WTC11 (cell line): ENCODE measurements at places on chromosomes 2 and 18.

GRCh38 chr2:169900686-169901085 is 73.4 kb downstream of the UBR3 start:
- H3K36me3 ChIP-seq, result no peaks in the 10 kb centered on the region
- H3K4me1 ChIP-seq, result no peaks in the 10 kb centered on the region
- no peak overlapping the region; the same call in 1 of the 2 replicates for H3K27ac ChIP-seq
- DNase-seq, result no peak

GRCh38 chr2:216283038-216283900 is 89.0 kb downstream of the MARCHF4 start:
- DNase-seq, result peak; percentile 93
- H3K27me3 ChIP-seq, result no peaks in the 10 kb centered on the region; the same call in 1 of the 2 replicates
- H3K4me3 ChIP-seq, result peak overlapping the region; percentile 12; the same call in 1 of the 2 replicates
- H3K4me1 ChIP-seq, result peaks cover 66% of the 10 kb centered on the region

DNA sequence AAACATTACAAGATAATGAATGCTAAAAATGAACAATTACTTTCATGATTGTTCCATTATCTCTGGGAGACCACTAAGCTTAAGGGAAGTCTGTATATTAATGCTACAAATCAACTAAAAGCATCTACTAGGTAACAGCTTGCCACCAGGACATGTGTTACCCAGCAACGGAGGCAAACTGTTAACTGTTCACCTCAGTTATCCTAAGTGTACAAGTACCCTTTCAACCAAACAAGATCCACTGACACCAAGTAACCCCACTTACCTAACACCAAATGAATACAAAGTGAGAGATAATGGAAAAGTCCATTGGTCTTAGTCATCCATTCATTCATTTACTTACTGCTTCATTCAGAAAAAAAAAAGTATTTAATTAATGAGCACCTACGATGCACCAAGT is 54.7 kb upstream of the KIDINS220 start:
- no peak overlapping the region for H3K4me3 ChIP-seq
- H3K27me3 ChIP-seq, result no peaks in the 10 kb centered on the region
- H3K4me1 ChIP-seq, result peaks cover 49% of the 10 kb centered on the region
- peak overlapping the region; percentile 14 for H3K27ac ChIP-seq

DNA sequence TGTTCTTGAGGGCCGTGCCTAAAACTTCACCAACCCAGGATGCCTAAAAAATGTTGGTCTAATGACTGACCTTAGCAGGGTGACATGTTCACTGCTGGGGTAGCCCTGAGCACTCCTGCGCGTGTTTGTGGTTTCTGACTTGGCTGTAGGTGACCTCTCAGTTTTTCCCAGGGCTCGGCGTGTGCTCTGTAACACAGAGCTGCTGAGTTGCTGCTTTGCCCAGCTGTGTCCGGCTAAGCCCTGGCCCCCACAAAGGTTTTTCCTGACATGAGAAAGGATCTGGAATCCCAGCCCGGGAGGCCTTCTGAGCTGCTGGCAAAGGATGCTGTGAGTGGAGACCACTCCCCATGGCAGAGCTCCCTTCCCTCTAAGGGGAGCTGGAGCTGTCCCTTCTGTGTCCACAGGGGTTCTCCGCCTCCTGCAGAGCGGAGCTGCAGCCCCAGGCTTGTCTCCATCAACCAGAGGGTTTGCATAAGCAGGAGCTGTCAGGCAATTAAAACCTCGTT is 52.7 kb downstream of the CRIM1 start:
- H3K27me3 ChIP-seq, result no peaks in the 10 kb centered on the region
- H3K36me3 ChIP-seq, result no peaks in the 10 kb centered on the region
- peaks cover 73% of the 10 kb centered on the region for H3K4me1 ChIP-seq
- DNase-seq, result peak; percentile 64
- no peak overlapping the region for H3K4me3 ChIP-seq

DNA sequence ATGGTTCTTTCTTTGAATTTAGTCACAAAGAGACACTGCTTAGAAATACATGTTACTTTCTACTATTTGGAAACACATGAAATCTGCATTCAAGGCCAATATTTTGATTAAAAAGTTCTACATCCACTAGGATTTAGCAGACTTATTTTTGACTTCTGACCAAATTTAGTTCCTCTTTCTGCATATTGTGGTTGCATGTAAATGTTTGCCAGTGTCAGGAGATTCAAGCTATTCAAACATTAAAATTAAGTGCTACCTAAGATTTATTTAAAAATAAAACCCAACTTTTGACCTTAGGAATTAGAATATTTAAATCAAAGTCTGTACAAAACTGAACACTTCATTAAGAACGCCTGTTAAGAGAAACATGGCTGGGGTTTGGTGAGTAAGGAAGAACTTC is 891.1 kb downstream of the CPS1 start:
- no peaks in the 10 kb centered on the region for H3K36me3 ChIP-seq
- no peak overlapping the region for H3K4me3 ChIP-seq
- H3K27me3 ChIP-seq, result no peaks in the 10 kb centered on the region
- no peak overlapping the region for H3K27ac ChIP-seq
- H3K4me1 ChIP-seq, result no peaks in the 10 kb centered on the region

DNA sequence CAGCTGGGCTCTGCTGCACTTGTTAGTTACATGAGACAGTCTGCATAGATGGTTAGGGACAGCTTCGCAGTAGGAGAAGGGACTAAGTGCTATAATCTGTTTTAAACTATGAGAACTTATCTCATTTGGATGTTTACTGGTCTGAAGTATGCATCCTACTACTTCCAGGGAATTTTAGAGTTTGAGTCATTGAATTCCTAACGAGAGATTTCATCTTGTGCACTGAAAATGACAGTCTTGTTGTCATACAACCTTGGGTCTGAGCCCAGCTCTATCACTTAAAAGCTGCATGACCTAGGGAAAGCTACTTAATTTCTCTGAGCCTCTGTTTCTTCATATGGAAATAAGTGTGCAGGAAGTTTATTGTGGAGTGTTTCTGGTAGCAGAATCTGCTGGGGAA is 78.4 kb downstream of the TRIM43 start:
- peaks cover 11% of the 10 kb centered on the region for H3K27me3 ChIP-seq
- H3K4me1 ChIP-seq, result peaks cover 7% of the 10 kb centered on the region; the same call in 1 of the 2 replicates
- H3K27ac ChIP-seq, result no peak overlapping the region
- no peak for DNase-seq
- no peaks in the 10 kb centered on the region for H3K36me3 ChIP-seq

DNA sequence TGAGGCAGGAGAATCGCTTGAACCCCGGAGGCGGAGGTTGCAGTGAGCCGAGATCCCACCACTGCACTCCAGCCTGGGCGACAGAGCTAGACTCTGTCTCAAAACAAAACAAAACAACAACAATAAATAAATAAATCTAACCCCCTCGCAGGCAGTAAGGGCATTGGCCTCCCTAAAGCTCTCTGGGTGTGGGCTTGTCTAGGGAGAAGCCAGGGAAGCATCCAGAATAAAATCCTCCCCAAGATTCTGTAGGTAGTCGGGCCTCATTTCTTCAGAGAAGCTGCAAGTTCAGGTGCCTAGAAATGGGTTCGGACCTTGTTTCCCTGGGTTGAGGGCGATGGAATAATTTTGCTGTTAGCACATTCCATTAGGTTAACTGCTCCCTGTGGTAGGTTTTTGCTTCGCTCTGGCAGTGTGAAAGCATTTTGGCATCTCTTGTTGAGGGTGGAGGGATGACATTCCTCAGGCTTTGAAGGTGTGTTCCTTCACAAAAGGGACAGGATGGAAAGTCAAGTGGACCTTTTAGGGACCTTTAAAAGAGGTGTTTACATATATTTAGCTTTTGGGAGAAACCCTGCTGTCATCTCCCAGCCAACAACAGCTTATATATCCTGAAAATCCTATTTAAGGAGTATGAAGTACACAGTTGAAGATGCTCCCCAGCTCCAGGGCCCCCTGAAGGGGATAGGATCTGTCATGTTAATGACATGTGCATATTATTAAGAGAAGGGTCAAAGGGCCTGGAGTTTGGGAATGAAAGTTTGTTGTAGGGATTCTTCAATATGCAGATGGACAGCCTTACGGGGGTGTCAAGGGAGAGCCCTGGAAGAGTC is 17.7 kb downstream of the MYCN start:
- H3K36me3 ChIP-seq, result peaks cover 11% of the 10 kb centered on the region
- H3K4me3 ChIP-seq, result no peak overlapping the region; the same call in 1 of the 2 replicates
- H3K4me1 ChIP-seq, result peaks cover 61% of the 10 kb centered on the region
- peak overlapping the region; percentile 91 for H3K27ac ChIP-seq
- DNase-seq, result no peak
- peaks cover 6% of the 10 kb centered on the region for H3K27me3 ChIP-seq

DNA sequence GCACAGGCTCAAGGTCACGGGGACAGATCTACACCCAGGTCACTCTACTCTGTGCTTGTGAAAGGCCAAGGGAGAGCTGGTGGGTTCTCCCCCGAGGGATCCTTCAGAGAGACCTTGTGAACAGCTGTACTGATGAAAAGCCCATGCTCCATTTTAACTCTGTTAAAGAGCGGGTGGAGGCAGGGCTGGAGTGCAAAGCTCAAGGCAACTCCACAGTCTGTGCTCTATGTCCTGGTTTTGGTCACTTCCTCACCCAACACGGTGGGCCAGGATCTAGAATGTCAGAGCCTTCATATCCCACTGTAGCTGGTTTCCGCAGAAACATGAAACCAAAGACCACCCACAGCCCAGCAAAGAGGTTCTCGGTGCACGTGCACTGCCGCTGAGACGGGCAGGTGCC is 177.1 kb downstream of the LAMA1 start:
- H3K27ac ChIP-seq, result no peak overlapping the region
- no peaks in the 10 kb centered on the region for H3K27me3 ChIP-seq
- H3K4me1 ChIP-seq, result no peaks in the 10 kb centered on the region
- H3K4me3 ChIP-seq, result no peak overlapping the region
- no peak for DNase-seq
- peaks cover 28% of the 10 kb centered on the region for H3K36me3 ChIP-seq

DNA sequence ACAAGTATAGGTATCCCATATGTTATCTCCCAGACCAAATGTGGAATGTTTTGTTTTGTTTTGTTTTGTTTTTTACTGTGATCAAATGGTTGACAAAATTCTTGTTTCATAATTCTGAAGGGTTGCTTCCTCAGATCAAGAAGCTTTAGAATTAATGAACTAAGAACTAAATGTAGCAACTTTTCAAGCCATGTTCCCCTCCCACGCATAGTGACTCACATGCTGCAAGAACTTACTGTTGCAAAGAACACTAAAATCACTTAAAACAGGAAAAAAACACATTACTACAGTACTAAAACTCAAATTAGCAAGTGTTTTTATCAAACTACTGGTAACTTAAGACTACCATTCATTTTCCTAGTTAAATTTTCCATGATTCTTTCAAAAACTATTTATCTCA is 30.6 kb downstream of the HNRNPLL start:
- H3K27me3 ChIP-seq, result no peaks in the 10 kb centered on the region
- no peak overlapping the region for H3K27ac ChIP-seq
- DNase-seq, result no peak
- H3K36me3 ChIP-seq, result peaks cover 52% of the 10 kb centered on the region
- no peaks in the 10 kb centered on the region; the same call in 1 of the 2 replicates for H3K4me1 ChIP-seq
- no peak overlapping the region for H3K4me3 ChIP-seq

DNA sequence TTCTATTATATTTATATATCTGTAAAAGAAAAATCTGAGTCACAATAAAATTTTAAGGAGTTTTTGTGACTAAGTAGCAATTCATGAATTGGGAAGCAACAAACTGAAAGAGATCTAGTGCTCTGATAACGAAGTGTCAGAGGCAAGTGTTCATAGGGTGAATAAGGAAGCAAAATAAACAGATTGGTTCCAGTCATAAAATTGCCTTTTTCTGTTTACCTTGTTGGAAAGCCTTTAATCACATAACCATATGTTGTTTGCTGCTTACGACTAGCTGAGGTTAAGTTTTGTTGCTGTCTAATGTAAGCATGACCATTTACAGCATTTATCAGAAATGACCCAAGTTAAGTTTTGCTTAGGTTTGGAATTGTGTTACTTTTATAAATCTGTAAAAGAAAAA is 358.9 kb downstream of the ARL6IP6 start:
- H3K27ac ChIP-seq, result no peak overlapping the region
- no peak for DNase-seq
- no peaks in the 10 kb centered on the region for H3K27me3 ChIP-seq
- H3K36me3 ChIP-seq, result no peaks in the 10 kb centered on the region
- H3K4me3 ChIP-seq, result no peak overlapping the region

DNA sequence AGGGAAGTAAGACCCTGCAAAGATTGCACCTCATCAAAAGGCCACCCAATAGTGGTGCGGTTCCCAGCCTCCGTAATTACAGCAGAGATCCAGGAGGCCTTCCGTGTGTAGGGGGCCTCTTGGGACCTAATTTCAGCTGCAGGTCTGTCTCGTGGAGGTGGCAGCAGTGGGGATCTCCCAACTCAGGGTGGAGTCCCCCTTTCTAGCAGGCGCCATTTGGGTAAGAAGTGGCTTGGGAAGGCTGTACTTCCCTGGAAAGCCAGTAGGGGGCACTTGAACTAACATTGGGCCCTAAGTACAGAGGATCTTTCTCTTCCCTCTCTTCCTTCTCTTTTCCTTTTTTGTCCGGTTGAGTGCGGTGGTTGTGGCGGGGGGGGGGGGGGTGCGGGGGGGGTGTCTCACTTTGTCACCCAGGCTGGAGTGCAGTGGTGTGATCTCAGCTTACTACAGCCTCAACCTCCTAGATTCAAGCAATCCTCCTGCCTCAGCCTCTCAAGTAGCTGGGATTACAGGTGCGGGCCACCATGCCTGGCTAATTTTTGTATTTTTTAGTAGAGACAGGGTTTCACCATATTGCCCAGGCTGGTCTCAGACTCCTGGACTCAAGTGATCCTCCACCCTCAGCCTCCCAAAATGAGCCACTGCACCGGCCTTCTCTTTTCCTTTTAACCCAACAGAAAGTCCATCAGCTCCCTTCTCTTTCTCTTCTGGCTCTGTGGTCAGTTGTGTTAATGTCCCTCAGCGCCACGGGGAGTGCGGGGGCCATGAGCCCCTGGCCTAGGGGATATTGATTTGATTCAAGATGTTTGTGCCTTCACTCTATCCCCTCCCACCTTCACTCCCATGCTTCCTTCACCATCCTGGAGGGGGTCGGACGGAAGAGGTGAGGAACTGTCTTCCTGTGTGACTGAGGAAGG is 32.0 kb downstream of the CENPO start:
- no peak overlapping the region for H3K27ac ChIP-seq
- peaks cover 50% of the 10 kb centered on the region for H3K4me1 ChIP-seq
- H3K36me3 ChIP-seq, result peaks cover 47% of the 10 kb centered on the region
- no peaks in the 10 kb centered on the region; the same call in 1 of the 2 replicates for H3K27me3 ChIP-seq

DNA sequence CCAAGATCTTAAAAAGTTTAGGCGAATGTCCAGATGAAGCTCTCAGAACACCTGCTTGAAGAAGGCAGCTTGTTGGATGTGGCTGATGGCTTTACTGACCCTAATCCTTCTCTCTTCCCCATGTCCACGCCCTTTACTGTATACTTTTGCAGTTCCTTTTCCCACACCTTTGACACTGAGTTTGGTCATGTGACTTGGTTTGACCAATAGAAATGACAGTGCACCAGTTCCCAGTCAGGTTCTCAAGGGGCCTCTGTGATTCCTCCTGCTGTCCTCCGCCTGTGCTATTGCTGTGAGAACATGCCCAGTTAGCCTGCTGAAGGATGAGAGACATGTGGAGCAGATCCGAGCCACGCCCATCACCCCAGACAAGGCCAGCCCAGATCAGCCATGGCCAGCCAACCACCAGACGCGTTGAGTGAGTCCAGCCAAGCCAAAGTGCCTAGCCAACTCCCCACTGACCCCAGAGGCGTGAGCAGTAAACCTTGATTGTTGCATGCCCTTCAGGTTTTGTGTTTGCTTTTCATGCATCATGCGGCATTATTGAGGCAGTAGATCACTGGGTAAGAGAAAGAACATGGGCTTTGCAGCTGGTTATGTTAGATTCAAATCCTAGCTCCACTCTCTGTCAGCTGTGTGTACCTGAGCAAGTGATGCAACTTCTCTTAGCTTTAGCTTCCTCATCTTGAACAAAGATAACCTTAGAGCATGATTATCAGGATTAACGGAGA is 258.0 kb upstream of the SIX2 start:
- H3K4me1 ChIP-seq, result peaks cover 28% of the 10 kb centered on the region
- peaks cover 6% of the 10 kb centered on the region; the same call in 1 of the 2 replicates for H3K36me3 ChIP-seq
- H3K4me3 ChIP-seq, result no peak overlapping the region
